ENCODE measurements at places on chromosomes 1 and 21. TPM values are rescaled to one million over a fixed set of nuclear protein-coding genes. Genes with fewer than 3 reads are reported as not detected.
A peak's percentile ranks its signal among the peaks of the same experiment; 100 is the strongest.

- no peak for DNase-seq
Observed at GRCh38 chr1:153683854-153684253, 5.4 kb downstream of the NPR1 start.

The RIPPLY3 gene
- 0.17 TPM for polyA plus RNA-seq

- peak; percentile 68 for DNase-seq
Observed at GRCh38 chr1:156893048-156893953, at the start of gene PEAR1. TSS of gene PEAR1 (plus strand) at chr1:156893718. CDS start at chr1:156903927, 10,209 bp downstream.

DNA sequence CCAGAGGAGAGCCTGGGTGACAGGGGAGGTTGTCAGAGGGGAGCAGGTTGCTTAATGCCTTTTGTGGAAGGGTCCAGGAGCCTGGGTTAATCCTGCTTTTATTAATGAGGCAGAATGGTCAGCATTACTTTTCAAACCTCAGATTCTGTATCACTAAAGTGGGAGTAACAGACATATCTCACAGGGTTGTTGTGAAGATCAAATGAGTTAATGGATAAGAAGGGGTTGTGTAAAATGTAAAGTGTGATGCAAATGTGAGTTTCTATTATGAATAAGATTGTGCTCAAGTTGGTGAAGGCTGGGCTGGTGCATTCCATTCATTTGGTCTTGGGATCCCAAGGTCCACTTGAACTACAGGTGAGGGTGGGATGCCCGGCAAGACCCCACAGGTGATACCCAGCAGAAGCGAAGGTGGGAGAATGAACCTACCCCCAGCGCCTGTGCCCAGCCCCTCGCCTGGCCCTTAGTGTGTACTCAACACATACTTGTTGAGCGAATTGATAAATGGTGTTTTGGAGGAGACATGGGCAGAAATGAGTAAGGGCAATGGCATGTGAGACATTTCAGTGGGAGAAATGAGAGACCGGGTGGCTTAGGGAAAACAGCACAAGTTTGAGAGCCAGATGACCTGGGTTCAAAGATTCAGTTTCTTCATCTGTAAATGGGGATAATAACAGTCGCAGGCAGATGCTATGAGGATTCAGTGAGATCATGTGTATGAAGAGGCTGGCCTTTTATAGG, 6.2 kb downstream of the SLC26A9 start:
- no peak for DNase-seq

The OLIG2 gene
- not detected for polyA plus RNA-seq

The BACE2 gene
- 34.3 TPM for polyA plus RNA-seq

- DNase-seq: no peak
Observed at GRCh38 chr21:45297329-45297728, 9.6 kb upstream of the POFUT2 start.

DNA sequence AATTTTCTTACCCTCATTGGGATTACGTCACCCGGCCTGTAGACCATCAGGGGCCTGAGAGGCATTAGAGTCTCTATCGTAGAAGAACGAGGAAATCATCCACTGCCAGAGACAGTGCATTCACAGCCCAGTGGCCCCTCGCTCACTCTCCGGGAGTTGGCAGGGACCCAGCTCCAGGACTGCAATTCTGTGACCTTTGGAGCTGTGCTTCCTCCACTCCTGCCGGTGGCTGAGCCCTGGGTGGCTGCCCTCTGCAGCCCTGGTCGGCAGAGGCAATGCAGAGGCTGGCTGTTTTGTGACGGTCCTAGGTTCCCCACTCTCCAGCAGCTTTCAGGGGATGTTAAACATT, 12.7 kb downstream of the SLC37A1 start:
- DNase-seq: no peak

- DNase-seq: peak; percentile 58
Observed at GRCh38 chr1:180188091-180188506, 33.4 kb downstream of the QSOX1 start.

The OR2T29 gene
- polyA plus RNA-seq: not detected

GRCh38 chr1:7558041-7558461, 213.0 kb upstream of the VAMP3 start:
- no peak for DNase-seq

The SAMSN1 gene
- 2.9 TPM for polyA plus RNA-seq
